ENCODE measurements at places on chromosomes 16 and 17. TPM values are rescaled to one million over a fixed set of nuclear protein-coding genes. Genes with fewer than 3 reads are reported as not detected.

VAMP2 gene
- polyA plus RNA-seq: 45.4 TPM

NR1D1 gene
- 19.6 TPM for polyA plus RNA-seq

C17orf100 gene
- polyA plus RNA-seq: 3.6 TPM

DNA sequence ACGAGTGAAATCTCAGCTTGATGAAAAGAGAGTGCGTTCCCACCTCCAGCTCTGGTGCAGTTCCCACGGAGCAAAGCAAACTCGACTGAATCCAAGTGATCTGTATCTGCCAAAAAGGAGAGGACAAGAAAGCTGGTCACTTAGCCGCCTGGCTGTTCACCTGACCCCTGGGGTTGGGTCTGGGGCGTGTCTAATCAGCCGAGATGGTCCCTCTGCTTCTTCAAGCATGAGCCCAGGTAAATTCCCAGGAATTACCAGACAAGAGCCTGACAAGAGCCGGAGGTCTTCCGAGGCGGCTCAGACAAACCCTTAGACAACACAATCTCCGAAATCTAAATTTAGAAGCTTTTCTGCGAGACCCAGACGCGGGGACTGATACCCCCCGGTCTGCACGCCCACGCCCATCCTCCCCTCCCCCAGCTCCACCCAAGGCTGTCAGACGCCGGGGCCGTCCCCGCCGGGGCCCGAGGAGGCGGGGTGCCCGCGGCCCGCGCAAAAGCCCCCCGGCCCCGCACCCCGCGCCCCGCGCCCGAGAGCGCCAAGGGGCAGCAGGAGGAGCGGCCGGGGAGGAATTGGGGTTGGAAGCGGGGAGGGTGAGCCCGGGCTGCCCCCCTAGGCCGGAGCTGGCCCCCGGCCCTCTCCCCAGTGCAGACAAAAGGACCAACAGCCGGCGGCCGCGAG lies 674 bp downstream of the ZNF821 start:
- peak overlapping the region; percentile 76 for H3K27ac ChIP-seq
- peak; percentile 59 for DNase-seq
- peaks cover 5% of the 10 kb centered on the region for H3K36me3 ChIP-seq
- H3K4me3 ChIP-seq: peak overlapping the region; percentile 82

- H3K4me1 ChIP-seq: no peaks in the 10 kb centered on the region
- DNase-seq: no peak
- H3K4me3 ChIP-seq: no peak overlapping the region
- H3K27ac ChIP-seq: no peak overlapping the region
Observed at GRCh38 chr17:21204935-21205334, 9.0 kb downstream of the TMEM11 start.

GRCh38 chr17:65593855-65594845 lies 32.7 kb upstream of the AXIN2 start:
- no peaks in the 10 kb centered on the region for H3K4me1 ChIP-seq
- DNase-seq: peak; percentile 79
- H3K4me3 ChIP-seq: no peak overlapping the region
- H3K27ac ChIP-seq: no peak overlapping the region

DNA sequence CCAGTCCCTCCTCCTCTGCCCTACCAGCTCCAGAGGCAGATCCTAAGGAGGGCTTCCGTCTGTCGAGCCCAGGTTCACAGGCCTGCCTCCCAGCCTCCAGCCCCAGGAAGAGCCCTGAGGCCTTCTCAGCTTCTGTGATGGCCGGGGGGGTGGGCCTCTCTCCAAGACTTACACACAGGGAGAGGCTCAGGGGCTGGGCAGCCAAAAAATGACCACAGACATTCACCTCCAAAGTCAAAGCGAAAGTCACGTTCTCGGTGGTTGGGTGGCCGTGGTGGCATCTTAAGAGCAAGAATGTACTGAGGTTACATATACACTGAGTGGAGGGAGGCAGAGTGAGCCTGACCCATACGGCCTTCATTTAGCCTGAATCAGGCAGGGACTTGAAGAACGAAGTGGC lies 119.1 kb downstream of the CCDC182 start:
- DNase-seq: no peak
- no peak overlapping the region for H3K27ac ChIP-seq
- no peaks in the 10 kb centered on the region for H3K36me3 ChIP-seq
- H3K27me3 ChIP-seq: no peaks in the 10 kb centered on the region
- peaks cover 12% of the 10 kb centered on the region for H3K4me1 ChIP-seq
